Germinal center (tissue), 1 donor: ENCODE measurements at places on chromosomes 1 and 21.

GRCh38 chr1:232339073-232339472 is 290.9 kb downstream of the SIPA1L2 start:
- DNase-seq, result no peak

DNA sequence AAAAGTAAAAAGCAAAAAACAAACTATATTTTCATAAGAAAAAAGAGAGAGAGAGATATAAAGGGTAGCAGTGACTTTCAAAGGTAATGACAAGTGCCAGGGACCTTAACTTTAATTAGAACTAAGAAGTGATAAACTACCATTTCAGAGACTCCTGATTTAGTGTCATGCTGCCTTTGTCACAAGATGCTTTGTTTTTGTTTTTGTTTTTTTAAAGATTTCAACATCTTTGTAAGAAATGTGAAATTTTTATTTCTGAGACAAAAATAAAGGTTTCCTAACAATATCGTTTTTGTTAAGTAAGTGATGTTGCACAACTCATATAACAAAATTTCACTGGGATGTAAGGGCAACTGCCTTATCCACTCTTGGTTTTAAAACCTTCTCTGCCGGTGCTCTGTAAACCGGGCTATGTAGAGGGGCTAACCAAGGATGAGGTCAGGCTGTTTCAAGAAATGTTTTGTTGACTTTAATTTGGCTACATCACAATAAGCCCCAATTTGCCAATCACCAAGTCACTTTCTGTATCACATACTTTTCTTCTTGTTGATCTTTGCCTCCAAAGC is 35.2 kb upstream of the SYT2 start:
- DNase-seq, result no peak

GRCh38 chr21:41210426-41211059 is 42.6 kb downstream of the BACE2 start:
- no peak for DNase-seq

DNA sequence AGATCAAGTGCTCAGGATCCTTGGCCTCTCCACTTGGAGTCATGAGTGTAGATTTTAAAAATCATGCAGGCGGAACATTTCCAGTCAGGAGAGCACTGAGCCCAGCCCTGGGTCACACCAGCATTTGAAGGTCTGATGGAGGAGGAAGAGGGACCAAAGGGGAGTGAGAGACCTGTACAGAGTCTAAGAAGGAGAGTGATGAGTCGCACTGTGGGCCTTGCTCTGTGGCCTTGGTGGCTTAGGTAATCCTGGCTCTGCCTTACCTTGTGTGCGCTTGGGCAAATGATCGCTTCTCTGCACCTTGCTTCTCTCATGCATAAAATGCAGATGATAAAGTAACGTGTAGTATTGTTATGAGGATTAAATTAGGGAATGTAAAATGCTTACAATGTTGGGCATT is 225.3 kb downstream of the SDCCAG8 start:
- DNase-seq, result no peak

GRCh38 chr1:108554682-108555427 is 5.0 kb upstream of the EEIG2 start:
- no peak for DNase-seq

DNA sequence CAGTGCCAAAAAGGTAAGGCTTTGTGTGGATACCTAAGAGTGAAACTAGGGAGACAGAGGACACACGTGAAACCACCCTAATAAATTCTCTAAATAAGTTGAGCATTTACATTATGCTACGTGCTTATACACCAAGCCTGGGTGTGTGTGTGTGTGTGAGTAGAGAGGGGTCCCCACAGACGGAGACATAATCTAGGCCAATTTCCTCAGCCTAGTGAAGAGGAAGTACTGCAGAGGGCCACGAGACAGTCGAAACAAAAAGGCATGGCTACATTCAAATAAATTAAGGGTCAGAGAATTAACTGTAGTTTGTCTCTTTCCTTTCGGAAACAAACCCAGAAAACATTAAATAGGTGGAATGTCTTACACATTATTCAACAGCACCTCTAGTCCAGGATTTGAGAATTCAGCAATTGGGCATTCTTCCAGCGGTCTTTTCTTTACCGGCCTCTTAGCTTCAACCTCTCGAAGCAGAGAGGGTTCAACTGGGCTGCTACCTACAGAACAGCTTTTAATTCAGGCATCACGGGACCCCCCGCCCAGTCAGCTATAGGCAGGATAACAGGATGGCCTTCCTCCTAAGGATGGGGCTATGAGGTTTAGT is 75.0 kb downstream of the DESI2 start:
- DNase-seq, result no peak

DNA sequence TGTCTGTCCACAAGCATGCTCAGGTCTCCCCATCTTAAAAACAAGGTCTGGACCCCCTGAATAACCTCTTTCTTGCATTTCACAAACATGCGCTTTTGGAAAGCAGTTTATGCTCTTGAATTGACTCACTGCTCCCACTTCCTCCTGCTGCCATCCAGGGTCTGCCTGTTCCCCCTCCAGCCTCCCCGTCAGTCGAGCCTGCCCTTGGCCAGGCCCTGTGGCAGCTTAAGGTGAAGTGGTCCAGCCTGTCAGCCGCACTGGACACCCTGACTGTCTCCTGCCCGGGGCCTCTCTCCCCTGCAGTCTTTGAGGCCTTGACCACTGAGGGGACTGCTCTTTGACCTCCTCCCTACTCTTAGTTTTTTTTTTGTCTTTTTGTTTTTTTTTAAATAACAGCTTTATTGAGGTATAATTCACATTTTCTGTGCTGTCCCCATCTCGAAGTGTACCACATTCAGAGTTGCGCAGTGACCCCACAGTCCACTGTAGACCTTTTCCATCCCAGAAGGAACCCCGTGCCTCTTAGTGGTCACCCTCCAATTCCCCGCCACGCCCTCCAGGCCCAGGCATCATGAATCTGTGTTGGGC is 18.3 kb downstream of the GPR137B start:
- DNase-seq, result no peak

GRCh38 chr1:55210990-55211801 is 4.0 kb downstream of the USP24 start:
- no peak for DNase-seq

DNA sequence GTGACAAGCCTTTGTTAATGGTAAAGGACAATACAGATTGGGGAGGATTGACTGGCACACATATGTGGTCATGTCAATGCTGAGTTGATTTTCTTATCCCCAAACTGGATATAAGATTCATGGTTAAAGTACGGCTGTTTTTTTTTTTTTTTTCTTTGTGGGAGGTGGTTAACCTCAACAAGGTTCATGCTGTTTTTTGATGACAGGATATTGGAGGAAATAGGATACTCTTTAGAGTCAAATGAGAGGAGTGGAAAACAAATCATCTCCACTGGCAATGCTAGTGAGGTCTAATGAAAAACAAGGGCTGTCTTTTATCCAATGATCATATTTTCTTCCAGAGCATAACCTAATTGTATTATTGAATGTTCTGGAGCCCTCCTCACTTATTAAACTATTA is 140.2 kb downstream of the FAM78B start:
- DNase-seq, result no peak

DNA sequence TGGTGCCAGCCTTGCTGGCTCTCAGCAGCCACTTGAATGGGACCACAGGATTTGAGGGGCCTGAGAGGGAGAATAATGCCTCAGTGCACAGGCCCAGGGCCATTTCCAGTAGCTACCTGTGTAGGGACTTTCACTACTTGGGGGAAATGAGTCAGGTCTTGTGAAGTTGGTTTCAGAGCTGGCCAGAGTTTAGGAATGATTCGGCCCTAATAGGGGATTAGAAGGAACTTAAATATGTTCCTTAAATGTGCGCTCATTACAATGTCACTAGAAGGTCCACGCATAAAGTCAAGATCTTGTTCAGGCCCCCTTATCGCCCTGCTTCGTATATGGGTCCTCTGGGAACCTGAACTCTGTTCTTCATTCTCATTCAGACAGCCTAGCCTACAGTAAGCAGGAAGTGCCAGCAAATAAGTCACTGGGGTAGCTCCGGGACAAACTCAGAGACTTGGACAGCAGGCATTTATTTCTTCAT is 5.6 kb upstream of the AKR1A1 start:
- DNase-seq, result no peak

DNA sequence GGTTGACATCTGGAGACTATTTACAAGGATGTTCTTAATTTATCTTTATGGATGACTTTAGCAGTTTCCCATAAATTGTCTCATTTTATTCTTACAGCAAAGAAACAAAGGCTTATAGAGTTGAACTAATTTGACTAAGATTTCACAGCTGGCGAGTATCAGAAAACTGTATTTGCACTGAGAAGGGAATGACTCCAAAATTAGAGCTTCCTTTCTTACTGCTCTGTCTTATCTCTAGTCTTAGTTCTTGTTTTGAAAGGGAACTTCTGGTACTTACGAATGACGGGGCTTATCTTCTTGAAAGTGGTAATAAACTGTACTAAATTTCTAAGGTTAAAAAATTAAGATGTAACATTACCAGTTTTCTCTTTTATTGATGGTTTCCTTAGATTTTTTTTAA is 13.6 kb downstream of the CNST start:
- DNase-seq, result peak; percentile 38

- no peak for DNase-seq
Observed at GRCh38 chr1:51295926-51296325, 34.4 kb downstream of the TTC39A start.

- DNase-seq, result no peak
Observed at GRCh38 chr1:238141353-238141752, 250.6 kb upstream of the ZP4 start.

DNA sequence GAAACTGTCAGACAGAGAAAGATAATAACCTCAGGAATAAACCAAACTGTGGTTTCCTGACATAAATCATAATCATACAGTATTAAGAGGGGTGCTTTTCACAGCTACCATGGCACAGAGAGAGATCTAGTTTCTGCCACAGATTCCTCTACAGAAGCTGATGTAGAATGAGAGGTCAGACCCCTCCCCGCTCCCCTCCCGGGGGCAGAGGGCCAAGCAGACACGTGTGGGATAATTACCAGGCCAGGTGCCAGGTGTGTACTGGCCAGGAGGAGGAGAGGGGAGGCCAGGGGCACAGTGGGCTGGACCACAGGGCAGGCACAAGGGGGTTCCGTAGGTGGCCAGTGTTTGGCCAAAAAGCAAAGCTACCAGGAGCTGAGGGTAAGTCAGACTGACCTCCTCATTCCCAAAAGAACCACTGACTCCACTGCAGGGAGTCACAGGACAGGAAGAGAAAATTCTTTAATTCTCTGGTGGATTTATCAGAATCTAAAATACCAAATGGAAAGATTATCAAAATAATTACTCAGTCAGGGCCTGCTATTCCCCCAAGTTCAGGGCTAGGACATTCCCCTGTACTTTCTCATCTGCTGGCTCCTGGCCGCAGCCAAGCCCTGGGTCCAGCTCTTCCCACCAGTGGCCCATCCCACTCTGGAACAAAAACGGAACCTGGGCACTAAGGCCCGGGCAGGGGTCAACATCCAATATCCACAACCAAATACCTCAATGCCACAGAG is 30.0 kb downstream of the C2CD2 start:
- no peak for DNase-seq

DNA sequence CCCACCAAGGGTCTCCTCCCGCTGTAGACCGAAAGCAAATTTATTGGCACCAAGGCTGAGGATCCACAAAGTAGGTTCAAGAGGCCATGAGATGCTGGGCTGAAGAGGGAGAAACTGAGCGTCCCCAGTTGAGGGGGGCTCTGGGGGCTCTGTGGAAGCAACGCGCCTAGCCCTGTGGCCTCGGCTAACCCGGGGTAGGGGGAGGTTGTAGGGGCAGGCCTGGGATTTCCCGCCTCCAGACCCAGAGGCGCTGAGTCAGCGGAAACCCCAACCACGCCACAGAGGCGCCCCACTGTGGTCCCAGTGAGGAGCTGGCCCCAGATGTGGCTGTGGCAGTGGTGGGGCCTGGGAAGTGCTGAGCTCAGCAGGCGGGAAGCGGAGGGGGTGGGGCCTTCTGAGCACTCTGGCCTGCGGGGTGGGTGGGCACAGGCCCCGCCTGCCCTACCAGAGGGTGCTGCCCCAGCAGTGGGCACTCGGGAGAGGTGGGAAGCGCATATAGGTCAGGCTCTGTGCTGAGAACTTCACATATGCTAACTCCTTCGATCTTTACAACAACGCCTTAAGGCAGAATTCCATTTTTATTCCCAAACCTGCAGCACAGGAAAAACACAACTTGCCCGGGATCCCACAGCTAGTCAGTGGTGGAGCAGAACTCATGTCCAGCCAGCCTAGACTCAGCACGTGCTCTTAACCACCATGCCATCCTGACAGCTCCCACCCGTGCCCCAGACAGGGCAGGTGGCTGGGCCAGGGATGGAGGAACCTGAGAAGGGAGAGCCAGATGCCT is 1.5 kb upstream of the COL16A1 start:
- no peak for DNase-seq

DNA sequence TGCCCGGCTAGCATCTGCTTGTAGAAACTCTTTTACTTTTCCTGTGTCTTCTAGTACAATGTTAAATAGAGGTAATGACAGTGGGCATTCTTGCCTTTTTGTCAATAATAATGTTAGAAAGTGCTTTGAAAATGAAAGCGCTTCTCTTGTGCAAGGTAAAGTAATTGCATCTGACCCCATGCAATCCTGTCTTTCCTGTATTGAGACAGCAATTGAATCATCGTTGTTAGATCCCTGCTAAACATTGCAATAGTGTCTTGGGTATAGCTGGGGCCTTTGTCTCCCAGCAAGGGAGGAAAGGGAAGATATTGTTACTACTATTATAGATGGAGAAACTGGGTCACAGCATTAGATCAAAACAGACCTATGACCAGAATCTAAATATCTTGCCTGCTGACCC is 80.9 kb downstream of the TLR5 start:
- no peak for DNase-seq

- no peak for DNase-seq
Observed at GRCh38 chr1:214524824-214525223, 26.6 kb downstream of the PTPN14 start.

GRCh38 chr1:68119445-68119844 is 69.0 kb upstream of the DIRAS3 start:
- DNase-seq, result no peak

GRCh38 chr1:161989786-161990185 is 33.9 kb downstream of the OLFML2B start:
- no peak for DNase-seq

- no peak for DNase-seq
Observed at GRCh38 chr1:168504064-168504837, 39.5 kb downstream of the XCL2 start.

- no peak for DNase-seq
Observed at GRCh38 chr1:167612587-167613385, 17.2 kb upstream of the RCSD1 start.
